ENCODE measurements at places on chromosomes 1 and 21.

- no peak for DNase-seq
Measured at GRCh38 chr21:16108561-16109075, 378.8 kb downstream of the USP25 start.

GRCh38 chr1:109391626-109392025 is 6.1 kb downstream of the SORT1 start:
- no peak for DNase-seq

GRCh38 chr21:34343838-34344381 is 19.9 kb upstream of the KCNE2 start:
- DNase-seq, result no peak

DNA sequence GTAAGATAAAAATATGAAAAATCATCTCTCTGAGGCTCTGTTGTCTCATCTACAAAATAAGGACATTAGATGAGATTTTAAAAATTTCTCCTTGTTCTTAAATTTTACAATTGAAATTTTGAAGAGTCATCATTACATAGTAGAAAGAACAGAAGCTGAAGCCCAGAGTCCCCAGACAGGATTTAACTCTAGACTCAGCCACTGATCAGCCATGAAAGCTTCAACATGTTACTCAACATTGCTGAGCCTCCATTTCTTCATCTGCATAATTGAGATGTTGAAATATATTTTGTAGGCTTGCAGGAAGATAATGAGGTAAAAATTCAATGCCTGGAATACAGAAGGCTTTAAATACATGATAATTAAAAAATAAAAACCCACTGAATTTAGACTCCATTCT is 633.3 kb downstream of the LMO4 start:
- DNase-seq, result no peak

DNA sequence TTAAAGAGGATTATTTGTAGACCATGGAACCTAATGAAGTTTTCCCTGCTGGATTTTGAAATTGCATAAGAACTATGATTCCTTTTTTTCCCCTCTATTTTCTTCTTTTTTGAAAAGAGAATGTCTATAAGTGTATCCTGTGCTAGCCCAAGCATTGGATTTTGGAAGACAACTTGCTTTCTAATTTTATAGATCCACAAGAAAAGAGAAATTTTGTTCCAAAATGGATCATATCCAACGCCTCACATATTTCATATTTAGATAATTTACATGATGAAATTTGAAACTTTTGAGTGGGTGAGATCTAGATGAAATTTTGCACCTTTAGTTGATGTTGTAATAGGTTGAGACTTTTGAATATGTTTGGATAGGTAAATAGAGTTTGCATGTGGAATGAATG is 978.7 kb downstream of the MRPL39 start:
- DNase-seq, result no peak

DNA sequence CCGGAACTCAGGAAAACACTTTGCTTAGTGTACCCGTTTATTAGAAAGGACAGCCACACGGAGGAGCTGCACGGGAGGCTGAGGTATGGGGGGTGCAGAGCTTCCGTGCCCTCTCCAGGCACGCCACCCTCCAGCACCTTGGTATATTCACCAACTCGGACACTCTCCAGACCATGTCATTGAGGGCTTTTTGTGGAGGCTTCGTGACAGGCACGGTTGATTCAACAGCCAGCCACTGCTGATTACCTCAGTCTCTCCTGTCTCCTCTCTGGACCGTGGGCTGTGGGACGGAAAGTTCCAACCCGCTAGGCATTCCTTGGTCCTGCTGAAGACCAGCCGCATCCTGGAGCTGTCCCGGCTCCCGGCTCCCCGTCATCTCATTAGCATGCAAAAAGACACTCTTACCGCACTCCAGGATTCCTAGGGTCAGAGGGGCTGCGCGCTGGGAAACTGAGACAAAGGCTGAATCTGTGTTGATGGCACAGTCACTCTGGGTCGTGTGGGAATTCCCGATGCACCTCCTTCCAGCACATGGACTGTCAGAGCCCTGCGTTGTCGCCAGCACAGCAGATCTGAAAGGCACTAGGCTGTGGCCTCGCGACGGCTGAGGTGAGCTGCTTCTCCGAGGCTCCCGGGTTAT is 65.6 kb downstream of the PRKCZ start:
- no peak for DNase-seq

DNA sequence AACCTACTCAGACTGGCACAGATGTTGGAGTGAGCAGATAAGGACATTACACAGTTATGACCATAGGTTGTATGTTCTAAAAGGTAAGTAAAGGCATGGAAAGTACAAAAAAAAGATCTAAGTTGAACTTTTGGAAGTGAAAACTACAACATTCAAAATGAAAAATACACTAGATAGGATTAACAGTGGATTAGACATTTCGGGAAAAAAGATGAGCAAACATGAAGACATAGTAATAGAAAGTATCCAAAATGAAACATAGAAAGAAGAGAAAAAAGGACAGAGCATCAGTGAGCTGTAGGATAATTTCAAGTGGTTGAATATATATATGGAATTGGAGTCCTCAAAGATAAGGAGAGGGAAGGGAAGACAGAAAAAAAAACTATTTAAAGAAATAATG is 34.0 kb upstream of the CR2 start:
- DNase-seq, result no peak

DNA sequence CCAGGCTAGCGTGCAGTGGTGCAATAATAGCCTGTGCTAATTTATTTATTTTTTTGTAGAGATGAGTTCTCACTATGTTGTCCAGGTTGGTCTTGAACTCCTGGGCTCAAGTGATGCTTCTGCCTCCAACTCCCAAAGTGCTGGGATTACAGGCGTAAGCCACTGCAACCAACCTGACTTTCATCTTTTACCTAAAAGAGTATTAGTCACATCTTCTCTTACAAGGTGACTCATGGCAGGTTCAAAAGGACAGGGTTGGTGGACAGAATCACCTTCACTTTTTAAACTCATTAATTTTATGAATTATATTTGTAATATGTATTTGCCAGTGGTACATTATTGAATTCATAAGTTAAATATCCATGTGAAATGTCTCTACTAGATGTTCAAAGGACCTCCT is 18.1 kb downstream of the JAM2 start:
- DNase-seq, result no peak

DNA sequence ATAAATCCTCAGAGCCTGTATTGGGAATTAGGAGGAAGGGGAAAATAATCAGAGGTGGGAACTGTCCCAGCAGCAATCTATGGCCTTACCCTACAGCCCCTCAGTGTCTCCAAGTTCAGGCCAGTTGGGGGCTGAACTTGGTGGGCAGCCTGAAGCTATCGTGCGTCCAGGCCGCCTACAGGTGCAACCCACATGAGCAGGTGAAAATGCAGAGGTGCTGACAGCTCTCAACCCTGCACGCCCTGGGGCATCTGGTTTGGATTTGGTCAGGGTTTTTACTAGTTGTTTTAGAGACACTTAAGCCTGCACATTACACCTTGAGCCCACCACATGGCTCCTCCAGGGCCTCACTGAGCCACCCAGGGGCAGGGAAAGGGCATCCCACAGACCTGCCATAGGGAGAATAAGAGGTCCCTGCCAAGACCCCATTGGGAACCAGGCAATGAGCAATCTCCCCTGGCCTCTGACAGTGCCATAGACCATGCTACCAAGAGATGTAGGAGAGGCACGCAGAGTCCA is 209.5 kb downstream of the FOXD2 start:
- DNase-seq, result no peak

DNA sequence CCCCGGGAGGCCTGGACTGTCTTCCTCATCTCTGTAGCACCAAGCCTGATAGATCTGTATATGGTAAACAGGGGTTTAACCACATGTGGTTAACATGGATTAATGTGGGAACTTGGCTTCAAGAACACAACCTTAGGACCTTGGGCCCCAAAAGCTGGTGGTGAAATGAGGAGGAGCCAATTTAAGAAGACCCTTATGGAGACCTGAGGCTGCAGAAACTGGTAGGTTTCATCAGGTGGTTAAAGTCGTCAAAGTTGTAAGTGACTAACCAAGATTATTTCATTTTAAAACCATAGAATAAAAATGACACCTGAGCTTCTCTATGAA is 14.0 kb downstream of the THEMIS2 start:
- DNase-seq, result no peak

DNA sequence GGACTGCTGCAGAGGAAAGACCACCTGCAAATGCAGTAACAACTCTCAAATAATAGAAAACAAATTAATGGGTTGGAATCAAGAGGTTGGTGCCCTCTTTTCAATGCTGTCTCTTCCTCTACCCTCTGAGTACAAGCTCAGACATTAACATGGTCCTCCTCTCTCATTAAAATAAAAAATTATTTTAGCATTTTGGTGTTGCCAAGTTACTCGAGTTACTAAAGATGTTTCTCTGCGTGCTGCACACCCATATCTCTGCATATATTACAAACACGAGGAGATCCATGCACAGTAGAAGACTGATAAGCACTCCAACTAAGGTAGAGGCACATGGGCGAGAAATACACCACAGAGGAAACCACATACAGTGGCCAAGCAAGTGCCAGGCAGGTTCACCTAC is 21.5 kb downstream of the SIPA1L2 start:
- DNase-seq, result no peak

GRCh38 chr1:153494976-153495535 is 34.6 kb upstream of the S100A7 start:
- DNase-seq, result peak; percentile 70

DNA sequence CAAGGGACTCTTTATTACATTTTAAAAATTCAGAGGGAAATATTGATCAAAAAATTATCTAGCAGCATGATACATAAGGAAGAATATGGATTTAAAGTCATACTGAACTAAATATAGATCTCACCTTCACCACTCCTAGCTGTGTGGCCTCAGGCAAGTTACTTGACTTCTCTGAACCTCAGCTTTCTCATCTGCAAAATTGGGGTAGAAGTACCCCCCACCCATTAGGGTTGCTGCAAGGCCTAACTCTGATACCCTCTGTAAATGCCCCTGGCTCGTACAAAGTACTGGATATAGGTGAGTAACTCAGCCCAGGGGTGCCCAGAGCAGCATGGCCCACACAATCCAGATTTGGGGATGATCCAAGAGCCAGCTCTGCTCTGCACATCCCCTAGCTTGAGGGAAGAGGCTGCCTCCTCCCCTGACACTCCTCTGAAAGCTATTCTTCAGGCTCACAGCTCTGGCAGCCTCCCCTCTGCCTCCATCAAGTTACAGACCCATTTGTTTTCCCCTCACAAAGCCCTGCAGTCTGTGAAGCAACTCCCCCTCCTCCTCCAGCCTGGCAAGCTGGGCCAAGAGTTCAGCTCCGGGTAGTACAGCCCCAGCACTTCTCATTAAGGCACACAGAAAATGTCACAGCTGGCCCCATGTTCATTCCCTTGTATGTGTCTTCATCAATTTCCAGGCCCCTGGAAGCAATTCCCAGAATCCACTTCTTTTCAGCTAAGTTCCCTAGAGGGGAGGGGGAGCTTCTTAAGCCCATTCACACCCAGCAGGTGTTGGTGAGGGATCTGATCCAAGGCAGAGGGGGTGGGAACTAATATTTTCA is 143.7 kb downstream of the PLPP3 start:
- DNase-seq, result peak; percentile 42

DNA sequence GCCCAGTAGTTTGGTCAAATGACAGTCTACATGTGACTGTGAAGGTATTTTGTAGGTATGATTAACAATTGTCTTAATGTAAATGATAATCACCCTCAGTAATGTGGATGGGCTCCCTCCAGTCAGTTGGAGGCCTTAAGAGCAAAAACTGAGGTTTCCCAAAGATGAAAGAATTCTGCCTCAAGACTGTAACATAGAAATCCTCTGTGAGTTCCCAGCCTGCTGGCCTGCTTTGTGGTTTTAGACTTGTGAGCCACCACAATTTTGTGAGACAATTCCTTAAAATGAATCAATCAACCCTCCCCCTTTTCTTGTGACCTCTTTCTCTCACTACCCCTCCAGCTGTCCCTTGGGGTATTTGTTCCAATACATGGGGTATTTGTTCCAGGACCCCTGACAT is 226.4 kb upstream of the DPYD start:
- no peak for DNase-seq

DNA sequence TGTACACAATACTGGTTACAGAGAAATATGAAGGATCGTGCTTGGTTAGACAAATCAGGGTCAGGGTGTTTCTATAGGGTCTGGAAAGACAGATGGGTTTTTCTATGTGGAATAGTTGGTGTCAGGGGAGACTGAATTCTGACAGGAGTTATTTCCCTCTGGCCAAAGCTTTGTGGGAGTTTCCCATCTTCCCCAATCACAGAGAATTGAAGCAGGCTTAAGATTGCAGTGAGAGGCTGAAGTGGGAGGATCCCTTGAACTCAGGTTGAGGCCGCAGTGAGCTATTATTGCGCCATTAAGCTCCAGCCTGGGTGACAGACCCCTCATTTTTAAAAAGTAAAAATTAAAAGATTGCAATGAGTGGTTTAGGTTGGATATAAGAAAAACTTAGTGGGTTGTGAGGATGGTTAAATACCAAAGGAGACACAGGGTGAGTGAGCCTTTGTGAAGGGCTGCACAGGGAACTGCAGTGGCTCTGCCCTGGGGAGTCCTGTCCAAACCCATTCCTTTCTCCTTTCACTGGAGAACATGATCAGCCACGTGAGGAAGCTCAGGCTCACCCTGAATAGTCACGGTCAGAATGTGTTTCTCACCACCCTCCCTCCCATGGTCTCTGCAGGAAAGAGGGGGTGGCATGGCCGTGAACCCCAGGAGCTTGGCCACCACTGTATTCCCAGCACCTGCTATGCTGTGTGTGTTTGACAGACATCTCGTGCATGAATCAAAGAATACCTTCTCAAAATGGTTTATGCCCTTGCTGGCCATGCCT is 101.2 kb downstream of the INTS7 start:
- no peak for DNase-seq

DNA sequence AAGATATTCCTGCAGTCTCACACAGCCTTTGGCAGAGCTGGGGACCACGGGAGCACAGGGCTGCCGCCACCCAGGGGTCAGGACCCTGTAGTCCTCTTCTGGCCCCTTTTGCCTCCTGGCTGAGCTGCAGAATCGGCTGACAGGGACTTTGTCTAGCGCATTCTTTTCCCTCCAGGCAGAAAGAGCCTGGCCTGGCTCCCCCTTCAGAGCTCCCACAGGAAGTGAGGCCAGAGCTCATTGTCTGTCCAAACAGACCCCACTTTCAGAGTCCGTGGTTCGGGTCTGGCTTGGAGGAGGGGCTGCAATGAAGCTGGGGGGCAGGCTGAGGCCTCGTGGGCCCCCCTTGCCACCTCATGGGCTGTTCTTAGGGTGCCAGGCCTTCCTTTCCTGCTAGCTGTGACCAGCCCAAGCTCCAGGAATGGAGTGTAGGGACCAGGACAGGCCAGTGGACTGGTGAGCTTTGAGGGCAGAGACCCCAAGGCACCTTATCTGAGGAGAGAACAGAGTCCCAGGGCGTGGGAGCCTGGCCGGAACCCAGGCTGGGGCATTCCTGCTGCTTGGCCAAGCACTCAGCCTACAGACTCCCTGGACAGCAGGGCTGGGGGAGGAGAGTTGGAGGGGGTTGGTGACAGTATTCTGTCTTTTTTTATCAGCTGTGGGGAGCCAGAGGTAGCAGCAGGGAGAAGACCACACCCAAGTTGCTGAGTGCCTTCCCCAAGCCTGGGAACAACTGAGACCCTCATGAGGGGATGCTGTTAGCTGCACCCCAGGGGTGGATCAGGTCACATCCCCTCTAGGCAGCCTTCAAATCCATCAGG is 4.7 kb downstream of the CELSR2 start:
- peak; percentile 48 for DNase-seq
